Germinal center (tissue), 1 donor: ENCODE measurements at places on chromosomes 12 and 14.

- DNase-seq, result no peak
Observed at GRCh38 chr12:56374726-56375597, 12.3 kb upstream of the APOF start.

DNA sequence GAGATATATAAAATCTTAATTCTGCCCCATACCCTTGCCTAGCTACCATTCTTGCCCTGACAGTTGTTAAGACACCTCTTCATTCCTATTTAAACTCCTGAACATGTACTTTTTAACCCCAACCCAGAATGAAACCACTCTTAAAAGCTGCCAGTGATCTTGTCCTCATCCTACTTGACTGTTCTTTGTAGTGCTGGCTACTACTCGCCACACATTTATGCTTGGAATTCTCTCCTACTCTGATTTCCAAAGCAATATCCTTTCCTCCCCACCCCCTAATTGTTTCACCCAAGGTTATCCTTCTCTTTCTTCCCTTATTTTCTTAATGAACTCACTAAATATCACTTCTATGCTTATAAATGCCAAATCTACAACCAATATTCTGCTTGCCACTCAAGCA lies 4.1 kb downstream of the NFYB start:
- no peak for DNase-seq

DNA sequence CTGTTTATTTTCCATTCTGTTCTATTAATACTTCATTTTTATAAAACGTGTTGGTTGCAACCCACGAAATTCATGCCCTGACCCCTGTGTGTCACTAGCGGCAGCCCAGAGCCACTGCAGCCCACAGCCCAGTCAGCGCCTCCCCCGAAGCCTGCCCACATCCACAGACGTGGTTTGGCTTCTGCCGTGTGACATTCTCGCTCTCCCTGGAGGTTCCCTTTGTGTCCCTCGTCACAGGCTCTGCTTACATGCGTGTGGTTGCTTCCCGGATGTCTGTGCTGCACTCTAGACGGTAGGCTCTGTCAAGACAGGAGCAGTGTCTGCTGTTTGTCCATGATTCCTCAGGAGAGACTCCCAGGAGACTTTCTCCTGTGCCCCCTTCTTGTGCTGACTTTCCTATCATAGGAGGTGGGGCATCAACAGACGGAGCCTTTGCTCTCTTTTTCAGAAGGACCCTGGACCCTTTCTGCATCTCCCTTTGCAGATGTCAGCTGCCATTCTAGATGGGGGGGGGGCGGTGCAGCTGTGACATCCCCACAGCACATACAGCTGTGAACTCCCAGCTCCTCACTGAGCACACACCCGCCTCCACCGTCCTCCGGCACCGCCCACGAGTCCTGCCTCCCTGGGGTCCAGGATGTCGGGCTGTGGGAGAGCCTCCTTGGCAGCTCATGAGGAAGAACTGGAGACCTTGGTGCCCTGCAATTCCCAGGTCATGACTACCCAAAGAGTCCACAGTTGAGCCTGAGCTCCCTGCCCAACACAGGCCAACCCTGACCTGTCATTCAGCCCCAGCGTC lies 36.8 kb upstream of the PIWIL1 start:
- no peak for DNase-seq

- DNase-seq, result no peak
Observed at GRCh38 chr12:82730953-82731459, 44.3 kb downstream of the TMTC2 start.

DNA sequence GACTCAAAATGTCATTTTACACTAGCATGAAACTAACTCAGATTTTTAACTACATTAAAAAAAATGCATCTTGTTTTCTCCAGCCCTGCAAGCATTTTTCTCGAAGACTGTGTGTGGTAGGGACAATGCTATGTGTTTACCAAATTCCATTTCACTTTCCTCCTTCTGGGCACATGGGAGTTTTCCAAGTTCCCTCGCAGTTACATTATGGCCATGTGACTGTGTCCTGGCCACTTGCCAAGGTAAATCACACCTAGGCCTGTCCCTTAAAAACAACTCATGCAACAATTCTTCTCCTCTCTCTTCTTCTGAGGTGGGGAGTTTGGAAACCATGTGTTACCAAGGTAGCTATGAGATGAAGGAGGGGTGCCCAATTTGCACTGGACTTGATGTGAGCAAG lies 108.7 kb downstream of the SYT10 start:
- no peak for DNase-seq

DNA sequence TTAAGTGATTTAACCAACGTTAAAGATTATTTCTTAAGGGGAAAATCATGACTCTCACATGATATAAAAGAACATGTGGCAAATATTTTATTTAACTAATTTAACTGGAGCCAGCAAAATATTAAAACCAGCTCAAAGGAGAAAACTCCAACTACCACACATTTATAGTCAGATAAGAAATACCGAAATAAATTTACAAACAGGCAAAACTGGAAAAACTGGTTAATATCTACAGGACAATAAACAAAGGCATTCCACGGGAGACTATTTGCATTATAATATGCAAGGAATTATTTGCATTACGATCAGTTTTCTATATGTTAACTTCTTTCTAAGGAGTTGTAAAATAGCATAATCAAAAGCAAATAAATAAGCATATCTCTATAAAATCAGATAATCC lies 13.8 kb upstream of the BCL2L14 start:
- DNase-seq, result no peak

DNA sequence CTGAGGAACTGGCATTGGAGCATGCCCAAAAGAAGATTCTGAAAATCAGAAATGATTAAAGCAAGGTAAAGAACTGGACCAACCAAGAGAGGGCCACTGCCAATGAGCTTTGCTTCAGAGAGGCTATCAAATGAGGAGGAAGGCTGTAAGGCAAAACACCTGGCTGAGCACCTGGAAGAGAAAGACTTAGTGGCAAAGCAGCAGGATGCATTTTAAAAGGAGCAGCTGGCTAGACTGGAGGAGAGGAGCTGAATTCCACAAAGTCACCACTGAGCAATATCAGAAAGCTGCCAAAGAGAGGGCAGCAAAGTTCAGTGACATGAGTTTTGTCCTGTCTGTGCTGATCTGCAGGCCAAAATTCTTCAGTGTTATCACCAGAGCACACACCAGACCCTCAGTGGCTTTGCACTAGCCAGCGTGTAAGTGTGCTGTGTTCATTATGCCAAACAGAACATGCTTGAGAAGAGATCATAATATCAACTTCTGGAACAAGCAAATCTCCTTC lies 338.7 kb downstream of the TRHDE start:
- no peak for DNase-seq

- DNase-seq, result no peak
Observed at GRCh38 chr12:110024051-110024450, 24.3 kb downstream of the C12orf76 start.

DNA sequence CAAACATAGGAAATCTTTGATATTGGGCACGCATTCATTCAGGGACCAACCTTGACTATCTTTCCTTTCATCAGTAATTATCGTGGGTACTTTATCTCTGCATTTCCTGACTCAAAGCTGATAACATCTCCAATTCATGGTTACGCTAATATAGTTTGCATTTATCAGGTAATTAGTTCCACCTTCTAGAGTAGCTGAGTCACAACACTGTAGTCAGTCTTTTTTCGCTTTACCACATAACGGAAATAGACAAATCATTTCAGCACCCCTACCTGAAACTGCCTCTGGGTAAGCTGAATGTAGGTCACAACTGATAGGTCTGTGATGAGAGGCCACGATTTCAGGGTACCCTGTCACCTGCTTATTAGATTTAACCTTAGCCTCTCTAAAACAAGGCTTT lies 36.7 kb upstream of the IL22 start:
- no peak for DNase-seq

GRCh38 chr14:66496188-66496807 lies 10.1 kb downstream of the CCDC196 start:
- DNase-seq, result no peak

DNA sequence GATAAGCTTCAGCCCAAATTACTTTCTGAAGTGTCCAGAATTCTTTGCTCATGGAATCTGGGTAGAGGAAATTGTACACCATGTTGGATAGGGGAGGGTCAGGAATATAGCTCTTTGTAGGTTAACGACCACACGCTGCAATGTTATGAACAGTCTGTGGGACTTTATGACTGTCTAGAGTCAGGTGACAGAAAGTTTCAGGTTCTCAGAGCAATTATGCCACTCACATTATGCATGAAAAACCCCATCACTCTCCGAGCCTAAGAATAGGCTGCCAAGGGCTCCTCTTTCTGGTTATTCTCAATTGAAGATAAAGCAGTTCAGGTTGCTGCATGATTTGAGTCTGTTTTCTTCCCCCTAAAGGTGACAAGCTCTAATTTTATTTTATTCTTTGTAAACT lies 430.9 kb downstream of the ATP23 start:
- no peak for DNase-seq

DNA sequence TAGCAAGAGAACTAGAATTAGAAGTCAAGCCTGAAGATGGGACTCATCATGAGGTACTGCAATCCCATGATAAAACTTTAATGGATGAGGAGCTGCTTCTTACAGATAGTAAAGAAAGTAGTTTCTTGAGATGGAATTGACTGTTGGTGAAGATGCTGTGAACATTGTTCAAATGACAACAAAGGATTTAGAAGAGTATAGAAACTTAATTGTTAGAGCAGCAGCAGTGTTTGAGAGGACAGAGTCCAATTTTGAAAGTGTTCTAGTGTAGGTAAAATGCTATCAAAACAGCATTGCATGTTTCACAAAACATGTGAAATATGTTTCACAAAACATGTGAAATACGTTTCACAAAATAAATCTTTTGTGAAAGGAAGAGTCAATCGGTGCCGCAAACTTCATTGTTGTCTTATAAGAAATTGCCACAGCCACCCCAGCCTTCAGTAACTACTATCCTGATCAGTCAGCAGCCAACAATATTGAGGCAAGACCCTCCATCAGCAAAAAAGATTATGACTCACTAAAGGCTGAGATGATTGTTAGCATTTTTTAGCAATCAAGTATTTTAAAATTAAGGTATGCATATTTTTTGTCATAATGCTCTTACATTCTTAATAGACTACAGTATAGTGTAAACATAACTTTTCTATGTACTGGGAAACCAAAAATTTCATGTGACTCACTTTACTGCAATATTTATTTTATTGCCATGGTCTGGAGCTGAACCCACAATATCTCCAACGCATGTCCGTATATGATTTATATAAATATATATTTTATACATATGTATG lies 173.4 kb upstream of the BMP4 start:
- no peak for DNase-seq

- no peak for DNase-seq
Observed at GRCh38 chr12:5535541-5535940, 103.6 kb downstream of the NTF3 start.

DNA sequence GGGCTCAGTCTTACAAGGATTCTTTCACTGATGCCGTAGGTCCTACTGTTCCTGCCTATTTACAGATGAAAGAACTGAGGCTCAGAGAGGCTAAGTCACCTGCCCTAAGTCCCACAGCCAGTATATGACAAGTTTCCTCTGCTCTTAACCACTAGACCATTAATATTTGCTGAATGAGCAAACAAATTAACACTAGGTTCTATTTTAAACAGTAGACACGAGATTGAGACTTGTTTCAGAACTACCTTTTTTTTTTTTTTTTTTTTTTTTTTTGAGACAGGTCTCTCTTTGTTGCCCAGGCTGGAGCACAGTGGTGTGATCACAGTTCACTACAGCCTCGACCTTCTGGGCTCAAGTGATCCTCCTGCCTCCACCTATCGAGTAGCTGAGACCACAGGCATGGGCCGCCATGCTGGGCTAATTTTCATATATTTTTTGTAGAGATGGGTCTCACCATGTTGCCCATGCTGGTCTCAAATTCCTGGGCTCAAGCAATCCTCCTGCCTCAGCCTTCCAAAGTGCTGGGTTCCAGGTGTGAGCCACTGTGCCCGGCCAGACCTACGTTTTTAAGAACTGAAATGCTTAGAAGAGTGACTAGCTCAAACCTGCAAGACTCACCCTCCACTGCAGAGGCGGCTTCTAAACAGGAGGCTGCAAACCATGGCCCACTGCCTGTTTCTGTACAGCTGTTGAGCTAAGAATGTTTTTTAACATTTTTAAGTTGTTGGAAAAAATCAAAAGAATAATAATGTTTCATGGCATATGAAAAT lies 12.9 kb downstream of the SYNE3 start:
- no peak for DNase-seq

DNA sequence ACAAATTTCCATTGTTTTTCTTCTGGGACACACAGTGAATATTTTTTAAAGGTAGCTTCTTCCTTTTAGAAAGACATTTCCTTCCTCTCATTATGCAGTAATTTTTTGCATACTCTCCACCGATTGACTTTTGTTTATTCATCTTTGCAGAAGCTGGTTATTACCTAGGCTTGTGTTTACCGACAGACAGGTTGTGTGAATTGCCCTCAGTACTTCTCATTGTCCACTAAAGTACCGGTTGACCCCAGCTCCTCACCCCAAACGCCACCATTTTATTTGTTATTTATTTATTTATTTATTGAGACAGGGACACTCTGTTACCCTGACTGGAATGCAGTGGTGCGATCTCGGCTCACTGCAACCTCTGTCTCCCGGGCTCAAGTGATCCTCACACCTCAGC lies 63.4 kb upstream of the MYL2 start:
- no peak for DNase-seq

DNA sequence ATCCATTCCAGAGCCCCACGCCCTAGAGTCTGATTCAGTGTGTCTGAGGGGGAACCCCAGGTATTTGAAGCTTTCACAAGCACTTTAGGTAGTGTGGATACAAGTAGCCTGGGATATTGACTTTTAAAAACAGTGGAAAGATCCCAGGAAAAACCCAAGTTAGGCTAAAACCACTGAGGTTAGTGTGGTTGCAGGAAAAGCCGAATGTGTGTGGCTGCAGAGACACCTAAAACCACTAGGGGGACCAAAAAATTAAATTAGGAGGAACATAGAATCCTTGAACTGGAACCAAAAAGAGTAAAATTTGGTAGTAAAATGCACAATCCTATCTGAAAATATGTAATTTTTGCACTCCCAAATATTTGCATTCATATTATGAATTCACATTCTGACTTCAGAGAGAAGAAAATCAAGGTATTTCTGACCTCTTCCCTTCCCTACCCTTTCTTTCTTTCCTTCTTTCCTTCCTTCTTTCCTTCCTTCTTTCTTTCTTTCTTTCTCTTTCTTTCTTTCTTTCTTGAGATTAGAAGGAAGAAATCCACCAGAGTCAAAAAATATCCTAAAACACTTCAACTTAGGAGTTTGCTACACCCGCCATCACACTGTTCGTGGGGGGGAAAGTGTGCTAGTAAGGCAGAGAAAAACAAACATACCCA lies 37.8 kb downstream of the SLCO1A2 start:
- DNase-seq, result peak; percentile 5

- DNase-seq, result no peak
Observed at GRCh38 chr12:90510948-90511347, 444.0 kb downstream of the CCER1 start.

DNA sequence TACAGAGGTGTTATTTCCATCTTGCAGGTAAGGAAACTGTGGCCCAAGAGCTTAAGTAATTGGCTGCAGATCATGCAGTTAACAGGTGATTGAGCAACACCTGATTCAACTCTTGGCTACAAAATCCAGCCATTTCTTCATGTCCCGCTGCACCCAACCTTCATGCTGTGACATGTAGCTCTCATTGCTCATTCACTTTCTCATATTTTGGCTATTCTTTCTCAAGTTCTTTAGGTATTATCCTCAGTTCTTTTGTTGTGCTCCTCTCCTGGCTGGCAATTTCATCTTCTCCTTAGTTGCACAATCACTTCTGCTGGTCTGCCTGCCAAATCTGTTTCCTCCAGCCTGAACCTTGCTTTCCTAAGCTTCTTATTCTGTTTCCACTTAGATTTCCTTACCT lies 300.8 kb downstream of the SSPN start:
- DNase-seq, result no peak
